ENCODE measurements at places on chromosomes 16 and 17.

GRCh38 chr16:15708096-15708495, 58.1 kb downstream of the NDE1 start:
- no peak for DNase-seq

DNA sequence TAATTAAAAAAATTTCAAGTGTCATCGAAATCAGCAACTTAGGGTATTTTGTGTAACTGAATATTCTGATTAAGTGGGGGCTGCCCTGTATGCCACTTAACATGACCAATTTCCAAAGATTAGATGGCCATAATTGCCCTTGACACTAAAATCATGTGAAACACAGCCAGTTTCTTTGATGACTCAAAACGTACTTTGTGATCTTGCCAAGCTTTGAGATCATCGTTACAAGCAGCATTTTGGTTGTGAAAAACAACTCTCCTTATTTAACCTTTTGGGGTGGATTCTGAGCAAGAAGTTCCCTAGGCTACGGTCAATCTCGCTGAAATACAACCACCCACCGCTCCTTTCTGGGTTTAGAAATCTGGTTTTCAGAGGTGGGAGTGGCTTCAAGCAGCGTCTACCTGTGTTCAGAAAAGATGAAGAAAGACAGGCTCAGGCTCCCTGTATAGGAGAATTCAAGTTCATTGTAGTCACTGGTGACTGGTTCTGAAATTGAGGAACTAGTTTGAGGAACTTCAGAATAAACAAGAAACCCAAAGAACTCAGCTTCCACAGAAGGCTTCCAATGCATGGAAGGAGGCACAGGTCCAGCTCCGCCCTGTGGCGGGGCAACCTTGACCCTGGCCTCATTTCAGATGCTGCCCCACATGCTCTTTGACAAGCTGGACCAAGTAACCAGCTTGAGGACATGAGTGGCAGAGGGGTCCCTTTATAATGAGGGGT, 9.4 kb downstream of the MAP3K14 start:
- no peak for DNase-seq

DNA sequence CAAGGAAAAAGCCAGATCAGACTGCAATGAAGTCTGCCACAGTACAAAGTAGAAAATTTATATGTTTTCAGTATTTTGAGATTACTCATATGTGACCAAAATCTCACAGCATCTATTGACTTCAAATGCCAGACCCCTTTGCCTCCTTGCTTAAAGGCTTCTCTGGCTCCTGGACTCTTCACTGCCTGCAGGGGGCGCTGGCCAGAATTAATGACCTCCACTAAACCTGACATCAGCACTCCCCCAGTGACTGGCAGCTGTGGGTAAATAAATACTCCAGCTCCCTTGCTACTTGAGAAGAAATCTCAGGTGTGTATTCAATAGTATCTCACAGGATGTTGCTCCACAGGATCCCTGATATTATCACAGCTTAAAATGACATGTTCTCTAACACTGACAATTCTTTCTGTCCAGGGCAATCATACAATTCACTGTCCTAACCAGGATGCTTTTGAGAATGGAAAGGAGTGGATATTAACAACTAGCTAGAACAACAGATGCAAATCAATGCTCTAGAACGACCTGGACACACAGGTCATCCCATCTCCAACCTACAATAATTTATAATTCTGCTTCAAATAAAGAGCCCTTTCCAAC, 4.0 kb downstream of the BECN1 start:
- DNase-seq: peak; percentile 49

- no peak for DNase-seq
These were observed 1.4 kb downstream of the PLCD3 start for GRCh38 chr17:45130681-45131615.

- no peak for DNase-seq
These were observed 29.6 kb downstream of the SEC14L5 start for GRCh38 chr16:4987580-4988374.

GRCh38 chr17:63019138-63019873, 53.3 kb downstream of the TANC2 start:
- no peak for DNase-seq

DNA sequence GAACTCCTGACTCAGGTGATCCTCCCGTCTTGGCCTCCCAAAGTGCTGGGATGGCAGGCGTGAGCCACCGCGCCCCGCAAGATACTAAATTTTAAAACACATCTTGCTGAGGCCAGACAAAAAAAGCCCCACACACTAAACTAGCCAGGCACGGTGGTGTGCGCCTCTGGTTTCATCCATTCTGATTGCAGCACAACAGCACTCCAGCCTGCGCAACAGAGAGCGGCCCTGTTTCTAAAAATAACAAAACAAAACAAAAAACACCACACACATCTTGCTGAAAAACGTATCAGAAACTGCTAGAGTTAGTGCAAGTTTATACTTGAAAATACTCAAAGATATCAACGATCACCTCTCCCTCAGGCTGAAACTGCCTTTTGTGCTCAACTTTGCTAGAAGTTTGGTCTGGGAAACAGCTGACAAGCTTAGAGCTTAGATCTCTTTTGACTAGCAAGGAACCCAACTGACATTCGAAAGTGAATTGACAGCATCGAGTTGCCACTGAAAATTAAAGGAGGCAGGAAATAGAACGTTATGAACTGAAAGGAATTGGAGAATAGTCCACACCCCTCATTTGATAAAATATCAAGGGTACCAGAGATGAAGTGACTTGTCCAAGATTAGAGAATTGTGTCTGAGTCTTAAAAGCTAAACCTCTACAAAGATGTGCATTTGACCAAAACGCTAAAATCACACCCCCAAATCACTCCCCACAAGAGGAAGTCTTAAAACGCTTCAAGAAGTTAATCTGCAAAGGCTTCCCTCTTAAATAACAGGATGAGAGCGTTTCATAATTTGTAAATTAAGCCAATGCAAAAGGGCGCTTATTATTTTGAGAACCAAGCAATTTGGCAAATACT, 908 bp downstream of the COG4 start:
- DNase-seq: no peak

- no peak for DNase-seq
These were observed 25.5 kb downstream of the STH start for GRCh38 chr17:46024590-46024989.

GRCh38 chr17:47674499-47674898, 19.5 kb upstream of the TBKBP1 start:
- no peak for DNase-seq

GRCh38 chr16:48231727-48232492, 12.2 kb upstream of the LONP2 start:
- DNase-seq: no peak

GRCh38 chr17:33261820-33262219, 31.3 kb downstream of the ASIC2 start:
- DNase-seq: no peak

- DNase-seq: no peak
These were observed 20.6 kb downstream of the HIC1 start for GRCh38 chr17:2075336-2076086.

DNA sequence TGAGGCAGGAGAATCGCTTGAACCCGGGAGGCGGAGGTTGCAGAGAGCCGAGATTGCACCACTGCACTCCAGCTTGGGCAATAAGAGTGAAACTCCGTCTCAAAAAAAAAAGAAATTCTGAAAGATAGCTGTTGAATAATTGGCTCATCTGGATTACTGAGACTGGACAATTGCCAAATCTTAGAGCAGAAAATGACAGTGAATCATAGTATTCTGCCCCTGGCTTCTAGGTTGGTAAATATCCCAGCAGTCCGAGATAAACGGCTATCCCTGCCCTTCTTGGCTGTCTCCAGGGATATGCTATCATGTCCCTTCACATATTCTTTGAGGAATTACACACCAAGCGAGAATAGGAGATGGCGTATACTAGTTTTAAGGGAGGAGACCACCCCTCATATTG, 35.5 kb upstream of the METTL16 start:
- DNase-seq: no peak

DNA sequence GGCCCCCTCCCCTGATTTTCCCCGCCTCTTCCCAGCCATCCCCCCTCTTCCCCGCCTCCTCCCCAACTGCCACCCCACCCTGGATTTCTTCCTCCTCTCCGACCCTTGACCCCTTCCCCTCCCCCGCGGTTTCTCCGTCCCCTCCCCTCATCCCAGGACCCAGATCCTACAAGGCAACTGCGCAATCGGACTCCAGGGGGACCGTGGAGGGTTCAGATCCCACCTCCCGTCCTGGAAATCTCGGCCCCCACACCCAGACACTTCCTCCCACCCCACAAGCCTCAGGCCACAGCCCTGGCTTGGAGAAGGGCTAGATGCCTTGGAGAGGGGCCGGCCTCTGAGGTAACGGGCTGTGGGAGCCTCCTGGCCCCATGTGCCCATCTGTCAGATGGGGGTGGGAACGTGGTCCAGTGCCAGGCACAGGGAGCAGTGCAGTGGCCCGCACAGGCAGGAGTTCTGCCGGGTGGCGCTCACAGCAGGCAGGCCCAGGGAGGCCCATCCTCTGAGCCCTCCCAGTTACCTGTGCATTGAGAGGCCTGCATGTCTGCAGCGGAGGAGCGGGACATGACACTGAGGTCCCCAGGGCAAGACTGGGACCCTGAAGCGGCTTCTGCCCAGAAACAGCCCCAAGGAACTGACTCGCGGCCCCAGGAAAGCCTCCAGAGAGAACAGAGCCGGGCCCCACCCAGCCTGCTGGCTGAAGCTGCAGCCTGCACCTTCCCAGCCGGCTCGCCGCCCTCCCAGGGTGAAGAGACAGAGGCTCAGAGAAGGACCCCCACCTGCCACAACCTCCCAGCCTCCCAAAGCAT, 16.7 kb downstream of the ZNF423 start:
- no peak for DNase-seq

DNA sequence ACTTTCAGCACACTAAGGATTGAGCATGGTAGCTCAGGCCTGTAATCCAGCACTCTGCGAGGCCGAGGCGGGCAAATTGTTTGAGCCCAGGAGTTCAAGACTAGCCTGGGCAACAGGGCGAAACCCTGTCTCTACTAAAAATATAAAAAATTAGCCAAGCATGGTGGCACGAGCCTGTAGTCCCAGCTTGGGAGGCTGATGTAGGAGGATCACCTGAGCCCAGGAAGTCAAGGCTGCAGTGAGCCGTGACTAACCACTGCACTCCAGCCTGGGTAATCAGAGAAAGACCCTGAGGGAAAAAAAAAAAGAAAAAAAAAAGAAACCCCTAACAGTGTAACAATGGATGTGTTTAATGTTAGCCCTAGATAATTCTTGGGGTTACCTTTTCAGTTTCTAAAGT, 24.0 kb downstream of the PARN start:
- no peak for DNase-seq

- DNase-seq: peak; percentile 96
These were observed at the start of gene RPS2 for GRCh38 chr16:1964506-1965395. Gene RPS2, minus strand, starts transcription at chr16:1964826. Its CDS starts 201 bp downstream, at chr16:1964625.

- no peak for DNase-seq
These were observed 14.1 kb downstream of the RMI2 start for GRCh38 chr16:11359370-11359769.

DNA sequence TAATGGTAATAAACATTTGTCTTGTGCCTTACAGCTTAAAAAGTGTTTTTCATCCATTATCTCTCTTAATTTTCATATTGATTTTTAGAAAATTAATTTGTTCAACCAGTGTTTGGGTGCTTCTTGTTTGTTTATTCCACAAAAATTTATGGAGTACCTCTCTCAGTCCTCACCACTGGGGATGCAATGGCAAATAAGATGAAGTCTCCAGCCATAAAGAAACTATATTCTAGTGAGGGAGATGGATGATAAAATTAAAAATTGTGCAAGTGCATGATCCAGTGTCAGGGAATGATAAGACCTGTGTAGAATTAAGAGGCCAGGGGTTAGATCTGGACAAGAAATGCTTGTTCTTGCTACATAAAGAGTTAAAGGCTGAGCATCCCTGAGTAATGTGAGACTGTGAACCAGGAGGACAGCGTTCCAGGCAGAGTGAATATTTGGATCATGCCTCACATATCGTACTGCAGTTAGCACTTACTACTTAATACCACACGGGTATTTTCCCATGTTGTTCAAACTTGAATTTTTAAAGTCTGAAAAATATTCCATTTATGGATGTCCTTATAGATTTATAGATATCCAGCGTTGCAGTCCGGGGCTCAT, 535.7 kb upstream of the HSBP1 start:
- no peak for DNase-seq
